ENCODE measurements at places on chromosomes 2 and 18. TPM values are rescaled to one million over a fixed set of nuclear protein-coding genes. Genes with fewer than 3 reads are reported as not detected.

- H3K36me3 ChIP-seq = no peaks in the 10 kb centered on the region
- H3K4me3 ChIP-seq = no peak overlapping the region
- no peak overlapping the region for H3K27ac ChIP-seq
Observed at GRCh38 chr2:186380805-186381204, 105.3 kb upstream of the ZC3H15 start.

The L3MBTL4 gene
- 2.1 TPM for total RNA-seq

The ADD2 gene
- total RNA-seq = 0.67 TPM

- H3K4me3 ChIP-seq = no peak overlapping the region
- H3K27me3 ChIP-seq = peaks cover 2% of the 10 kb centered on the region
- DNase-seq = no peak
- H3K4me1 ChIP-seq = no peaks in the 10 kb centered on the region
Observed at GRCh38 chr18:5420906-5421305, 122.9 kb downstream of the EPB41L3 start.

The FEV gene
- total RNA-seq = not detected
